ENCODE measurements at places on chromosomes 1 and 21.

GRCh38 chr1:61080413-61081143 lies 1.8 kb upstream of the NFIA start:
- no peak for DNase-seq

- DNase-seq, result no peak
Observed at GRCh38 chr1:153754266-153754665, 20.9 kb upstream of the SLC27A3 start.

DNA sequence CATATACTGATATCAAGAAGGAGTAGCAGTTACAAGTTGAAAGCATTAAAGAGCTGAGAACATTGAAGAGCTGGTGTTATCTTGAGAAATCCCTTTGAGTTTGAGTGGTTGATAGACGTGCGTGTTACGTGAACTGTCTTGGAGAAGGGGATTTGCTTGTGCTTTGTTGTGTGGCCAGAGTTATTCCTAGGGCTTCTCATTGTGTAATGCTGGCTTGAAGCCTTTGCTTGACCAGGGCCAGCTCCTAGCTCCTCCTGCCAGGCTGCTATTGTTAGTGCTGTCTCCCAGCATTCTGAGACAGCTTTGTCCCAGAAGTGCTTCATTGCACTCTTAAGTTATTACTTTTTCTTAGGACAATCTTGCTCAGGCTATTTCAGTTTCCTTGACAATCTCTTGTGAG lies 116.2 kb upstream of the KCNK2 start:
- DNase-seq, result no peak

DNA sequence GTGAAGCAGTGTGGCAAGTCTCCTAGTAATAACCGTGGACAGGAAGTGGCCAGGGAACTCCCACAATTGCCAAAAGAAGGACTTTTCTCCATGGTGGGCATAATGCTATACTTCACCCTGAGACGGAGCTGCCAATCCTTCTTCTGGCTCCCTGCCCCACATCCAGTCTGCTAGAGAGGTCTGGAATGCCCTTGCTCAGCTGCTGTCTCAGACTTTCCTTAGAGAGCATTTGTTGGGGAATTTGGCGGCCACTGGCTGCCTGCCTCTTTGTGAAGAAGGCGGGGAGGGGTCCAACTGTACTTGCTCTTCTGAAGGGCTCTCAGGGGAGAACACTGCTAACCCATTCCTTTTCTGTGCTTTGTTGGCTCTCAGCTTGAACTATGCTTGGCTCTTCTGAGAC lies 123.7 kb upstream of the EDN2 start:
- no peak for DNase-seq

DNA sequence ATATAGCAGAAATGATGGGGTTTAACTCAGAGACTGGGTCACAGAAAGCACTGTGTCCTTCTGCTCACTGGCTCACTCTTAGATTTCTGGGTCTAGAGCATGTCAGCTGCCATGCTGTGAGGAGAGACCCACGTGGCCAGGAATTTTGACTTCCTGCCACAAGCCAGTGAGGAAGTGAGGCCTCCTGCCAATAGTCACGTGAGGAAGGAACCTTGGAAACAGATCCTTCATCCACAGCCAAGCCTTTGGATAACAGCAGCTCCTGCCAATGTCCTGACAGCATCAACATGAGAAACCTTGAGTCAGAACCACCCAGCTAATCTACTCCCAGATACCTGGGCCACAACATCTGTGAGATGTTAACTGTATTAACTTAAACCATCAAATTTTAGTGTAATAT lies 114.5 kb upstream of the PLPPR5 start:
- DNase-seq, result no peak

DNA sequence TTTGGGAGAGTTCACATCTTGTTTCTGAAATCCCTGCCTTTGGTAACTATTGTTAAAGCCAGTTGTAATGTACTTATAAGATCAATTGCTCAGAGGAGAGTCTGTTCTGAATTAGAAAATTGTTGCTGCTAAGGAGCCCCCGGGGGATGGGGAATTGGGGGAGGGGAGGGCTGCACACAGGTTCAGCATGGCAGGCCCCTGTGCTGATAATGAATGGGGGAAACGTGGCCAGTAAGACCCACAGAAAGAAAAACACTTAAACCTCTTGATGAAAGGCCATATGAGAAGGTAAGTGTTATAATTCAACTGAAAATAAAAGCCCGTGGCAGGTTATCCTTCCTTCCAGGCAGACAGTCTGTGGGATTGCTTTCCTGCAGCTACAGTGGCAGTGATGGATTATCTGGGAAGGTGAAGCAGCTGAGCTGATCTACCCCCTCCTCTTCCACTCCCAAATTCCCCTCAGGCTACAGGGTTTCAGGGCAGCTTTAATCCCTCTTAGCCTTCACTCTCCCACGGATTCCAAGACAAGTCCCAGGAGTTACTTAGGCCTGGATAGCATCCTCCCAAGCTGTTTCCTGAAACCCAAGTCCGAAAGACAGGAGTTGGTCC lies 398.8 kb downstream of the TBX15 start:
- DNase-seq, result no peak

- no peak for DNase-seq
Observed at GRCh38 chr1:27003745-27004470, 8.7 kb downstream of the TENT5B start.

DNA sequence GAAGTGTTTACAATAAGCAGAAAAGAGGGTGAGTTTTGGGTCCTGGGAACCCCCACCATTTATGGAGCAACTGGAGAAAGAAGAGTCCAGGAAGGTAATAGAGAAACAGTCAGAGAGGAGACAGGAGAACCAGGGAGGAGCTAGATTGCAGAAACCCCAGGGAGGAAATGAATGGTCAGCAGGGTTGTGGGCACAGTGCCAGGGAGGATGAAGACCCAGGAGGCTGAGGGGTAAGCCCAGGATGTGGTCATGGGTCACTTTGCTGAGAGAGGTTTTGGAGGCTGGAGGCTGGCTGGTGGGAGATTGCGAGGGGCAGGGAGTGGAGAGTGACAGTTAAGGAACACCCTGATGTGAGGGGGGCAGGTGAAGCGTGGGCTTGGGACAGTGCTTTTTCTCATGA lies 169.9 kb upstream of the CSF3R start:
- DNase-seq, result no peak

GRCh38 chr1:4021136-4021973 lies 121.3 kb upstream of the C1orf174 start:
- DNase-seq, result no peak

GRCh38 chr1:59302871-59303270 lies 6.0 kb downstream of the FGGY start:
- no peak for DNase-seq

DNA sequence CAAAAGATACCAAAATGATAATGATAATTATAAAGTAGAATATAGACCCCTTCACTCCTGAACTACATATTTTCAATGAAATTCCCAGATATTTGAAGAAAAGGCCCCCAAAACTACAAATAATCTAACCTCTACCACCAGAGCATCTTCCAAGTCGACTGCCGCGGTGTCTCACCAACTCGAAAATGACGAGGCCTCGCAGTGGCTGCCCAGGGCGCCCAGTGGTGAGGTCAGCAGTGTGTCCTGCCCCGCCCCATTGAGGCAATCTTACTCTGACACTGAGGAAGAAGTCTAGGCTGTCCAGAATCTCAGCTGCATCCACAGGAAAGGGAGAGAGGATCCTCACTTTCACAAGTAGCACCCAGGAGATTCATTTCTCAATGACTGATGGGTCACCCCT lies 5.2 kb downstream of the DUSP10 start:
- DNase-seq, result no peak

DNA sequence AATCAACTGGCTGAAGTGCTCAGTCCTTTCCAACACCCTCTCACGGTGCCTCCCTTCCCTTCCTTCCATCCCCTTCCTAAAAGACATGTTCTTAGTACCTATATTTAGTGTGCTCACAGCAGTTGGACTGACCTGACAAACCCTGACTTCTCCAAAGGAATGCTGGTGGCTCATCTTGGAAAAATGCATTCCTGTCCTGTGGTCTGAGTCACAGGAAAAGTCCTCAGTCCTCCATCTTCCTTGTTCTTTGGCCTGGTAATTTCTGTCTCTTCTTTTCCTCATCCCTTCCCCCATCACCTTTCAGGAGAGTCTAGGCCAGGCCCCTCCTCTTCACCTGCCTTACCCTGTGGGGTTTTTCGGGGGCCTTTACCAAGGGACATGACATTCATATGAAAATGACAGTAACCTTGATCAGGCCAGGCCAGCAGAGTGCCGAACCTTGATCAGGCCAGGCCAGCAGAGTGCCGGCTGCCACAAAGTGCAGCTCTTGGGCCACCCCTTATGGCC lies 7.2 kb downstream of the ATP1B1 start:
- no peak for DNase-seq

GRCh38 chr1:29361686-29362085 lies 125.4 kb downstream of the PTPRU start:
- no peak for DNase-seq

- DNase-seq, result no peak
Observed at GRCh38 chr1:54153535-54154439, 987 bp upstream of the CDCP2 start.

DNA sequence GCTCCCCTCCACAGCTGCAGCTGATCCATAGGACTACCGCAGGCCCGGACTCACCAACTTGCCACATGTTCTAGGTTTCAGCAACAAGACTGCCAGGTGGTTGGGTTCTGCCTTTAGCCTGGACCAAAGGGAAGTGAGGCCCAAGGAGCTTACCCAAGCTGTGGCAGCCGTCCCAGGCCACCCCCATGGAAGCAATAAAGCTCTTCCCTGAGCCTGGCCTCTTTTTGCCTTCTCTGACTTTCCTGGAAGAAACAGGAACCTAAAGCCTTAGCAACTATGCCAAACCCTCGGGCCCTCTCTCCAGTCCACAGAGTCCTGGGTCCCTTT lies 2.7 kb upstream of the ARTN start:
- DNase-seq, result no peak

- DNase-seq, result no peak
Observed at GRCh38 chr21:16022921-16023320, 293.1 kb downstream of the USP25 start.

DNA sequence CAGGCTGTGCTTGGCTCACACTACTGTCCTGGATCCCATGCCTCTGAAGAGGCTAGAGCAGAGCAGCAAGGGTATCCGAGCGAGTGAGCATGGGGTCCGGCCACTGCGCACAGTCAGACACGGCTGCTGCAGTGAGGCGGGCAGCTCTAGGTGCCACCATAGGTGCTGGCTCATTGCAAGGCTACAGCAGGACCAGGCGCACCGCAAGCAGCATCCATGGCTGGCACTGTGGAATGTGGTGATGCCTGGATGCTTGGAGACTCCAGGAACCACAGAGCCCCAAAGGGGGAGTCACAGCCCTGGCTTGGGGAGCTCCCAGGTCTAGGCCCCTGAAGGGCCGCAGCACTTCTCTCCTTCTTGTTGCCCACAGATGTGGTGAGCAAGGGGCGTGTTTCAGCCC lies 47.2 kb downstream of the ATP6V1G3 start:
- no peak for DNase-seq

- no peak for DNase-seq
Observed at GRCh38 chr1:205122489-205122882, 708 bp upstream of the RBBP5 start.

- DNase-seq, result no peak
Observed at GRCh38 chr1:113320272-113320671, 70.0 kb upstream of the MAGI3 start.

- DNase-seq, result no peak
Observed at GRCh38 chr1:232684371-232685105, 54.6 kb upstream of the SIPA1L2 start.

DNA sequence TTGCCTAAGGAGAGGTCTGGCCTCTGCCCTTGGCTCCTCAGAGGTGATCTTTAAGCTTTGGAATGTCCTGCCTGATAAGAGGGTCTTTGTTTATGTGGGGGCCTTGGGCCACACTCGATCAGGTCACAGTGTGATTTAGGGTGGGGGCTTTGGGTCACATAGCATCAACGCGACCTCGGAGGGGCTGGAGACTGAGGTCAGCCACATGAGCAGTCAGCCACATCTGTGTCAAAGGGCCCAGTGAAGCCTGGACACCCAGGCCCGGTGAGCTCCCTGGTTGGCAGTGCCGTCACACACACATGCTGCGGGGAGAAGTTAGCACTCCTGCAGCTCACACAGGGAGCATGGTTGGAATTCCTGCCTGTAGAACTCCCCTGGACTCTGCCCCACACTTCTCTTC lies 345.0 kb downstream of the NPHP4 start:
- no peak for DNase-seq

DNA sequence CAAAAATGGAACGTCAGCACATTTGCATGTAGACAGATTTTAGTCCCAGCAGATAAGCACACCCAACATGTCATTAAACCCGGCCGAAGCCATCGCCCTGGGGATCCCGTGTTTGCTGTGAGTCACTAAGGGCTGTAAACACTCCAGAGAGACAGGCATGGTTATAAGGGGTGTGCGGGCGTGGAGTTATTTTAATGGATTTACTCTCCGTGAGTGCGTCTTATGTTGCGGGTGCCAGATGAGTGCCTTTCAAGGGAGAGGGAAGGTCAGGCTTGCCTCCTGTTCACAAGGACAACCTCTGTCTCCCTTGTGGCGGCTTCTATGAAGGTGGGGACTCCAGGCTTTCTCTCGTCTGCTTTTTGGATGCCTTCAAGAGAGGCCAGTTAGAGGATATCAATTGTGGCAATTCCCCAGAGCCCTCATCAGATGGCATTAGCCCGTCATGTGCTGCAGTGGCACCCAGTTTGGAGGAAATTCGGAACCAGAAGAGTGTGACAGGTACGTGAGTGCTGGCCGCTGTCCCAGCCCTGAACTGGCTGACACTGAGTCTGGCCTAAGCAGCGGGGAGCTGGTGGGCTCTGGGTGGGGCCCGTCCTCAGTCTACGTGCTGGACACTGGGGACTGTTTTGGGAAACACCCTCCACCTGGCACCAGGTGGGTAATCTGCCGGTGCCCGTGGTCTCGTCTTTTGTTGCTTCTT lies 223.8 kb upstream of the TMEM51 start:
- DNase-seq, result no peak

- no peak for DNase-seq
Observed at GRCh38 chr1:117646007-117646811, 40.4 kb downstream of the TENT5C start.

- DNase-seq, result no peak
Observed at GRCh38 chr1:89121641-89122040, 4.3 kb downstream of the GBP2 start.

- DNase-seq, result no peak
Observed at GRCh38 chr21:27466140-27466539, 499.3 kb upstream of the ADAMTS5 start.

DNA sequence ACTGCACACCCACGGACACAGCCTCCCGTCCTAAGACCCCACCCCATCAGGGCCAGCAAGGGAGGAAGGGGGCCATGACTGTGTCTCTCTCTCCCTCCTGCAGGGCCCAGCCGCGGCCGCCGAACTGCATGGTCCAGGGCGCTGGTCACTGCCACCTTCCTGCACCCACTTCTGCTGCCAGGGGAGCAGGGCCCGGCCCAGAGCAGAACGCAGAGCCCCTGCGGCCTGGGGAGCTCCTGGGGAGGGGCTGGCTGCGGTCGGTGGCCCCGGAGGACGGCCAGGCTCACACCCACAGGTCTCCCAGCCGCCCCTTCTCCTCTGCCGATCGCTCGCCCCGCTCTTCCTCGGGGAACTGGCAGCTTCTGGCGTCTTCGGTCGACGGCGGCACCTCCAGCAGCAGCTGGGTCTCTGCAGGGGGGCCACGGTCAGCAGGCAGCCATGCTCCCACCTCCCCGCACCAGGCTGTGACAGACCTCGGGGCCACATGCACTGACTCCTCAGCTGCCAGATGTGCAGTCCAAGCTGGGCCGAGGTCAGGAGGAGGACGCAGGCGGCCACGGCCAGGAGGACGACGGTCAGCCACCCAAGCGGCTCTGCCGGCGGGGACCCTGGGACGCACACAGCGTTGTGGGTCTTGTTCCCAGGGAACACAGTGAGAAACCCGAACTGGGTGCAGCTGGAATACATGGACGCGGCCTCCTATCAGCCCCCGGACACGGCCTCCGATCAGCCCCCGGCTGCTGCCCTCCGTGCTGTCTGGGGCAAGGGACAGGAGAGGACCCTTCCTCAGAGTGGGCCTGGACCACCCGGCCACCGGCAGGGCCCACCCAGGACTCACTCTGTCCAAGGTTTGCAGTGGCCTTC lies 2.6 kb downstream of the TNFRSF18 start:
- no peak for DNase-seq
